ENCODE measurements at places on chromosomes 5 and 9.
A peak's percentile ranks its signal among the peaks of the same experiment; 100 is the strongest.

- no peak for DNase-seq
These were observed 8.8 kb upstream of the TGFBI start for GRCh38 chr5:136020001-136020382.

DNA sequence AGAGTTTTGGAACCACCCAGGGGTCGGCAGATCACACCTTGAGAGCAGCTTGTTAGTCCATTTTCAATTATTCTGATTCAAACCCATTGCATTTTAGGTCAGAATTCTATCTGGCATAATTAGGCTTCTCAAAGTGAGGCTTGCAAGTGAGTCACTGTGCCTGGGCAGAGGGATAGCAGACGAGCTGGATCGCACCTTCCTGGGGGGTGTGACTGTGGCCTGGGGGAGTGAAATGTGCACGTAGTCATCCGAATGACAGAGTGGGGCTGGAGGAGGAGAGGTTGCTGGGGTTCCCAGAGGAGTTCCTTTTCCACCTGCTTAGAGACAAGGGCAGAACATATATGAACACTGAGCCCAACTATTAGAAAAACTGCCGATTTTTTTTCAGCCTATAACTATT is 31.7 kb downstream of the SPACA9 start:
- no peak for DNase-seq

DNA sequence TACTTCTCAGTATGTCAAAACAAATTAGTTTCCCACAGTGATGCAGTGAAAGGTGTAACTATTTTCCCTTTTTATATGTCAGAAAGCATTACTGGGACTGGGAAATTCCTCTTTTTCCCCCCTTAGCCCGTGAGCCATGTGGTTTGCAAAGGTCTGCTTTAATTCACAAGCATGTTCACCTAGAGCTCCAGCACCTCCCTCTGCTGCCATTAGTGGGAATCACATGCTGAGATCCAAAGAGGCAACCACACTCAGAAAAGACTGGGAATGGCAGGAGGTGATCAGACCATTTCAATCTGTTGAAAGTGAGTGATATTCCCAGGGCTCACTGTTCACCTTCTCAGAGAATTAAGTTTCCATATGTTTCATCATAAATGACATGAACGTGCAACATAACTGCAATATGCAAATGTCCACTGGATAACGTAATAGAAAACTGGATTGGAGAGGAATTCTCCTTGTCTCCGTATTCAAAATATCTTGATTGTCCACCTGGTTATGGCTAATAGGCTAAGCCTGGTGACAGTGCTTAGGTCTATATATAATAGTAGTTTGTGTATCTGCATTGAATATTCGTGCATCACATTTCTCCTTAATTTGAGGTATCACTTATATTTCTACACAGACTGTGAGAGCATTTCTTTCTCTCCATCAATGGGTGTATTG is 703.5 kb upstream of the WWC1 start:
- DNase-seq = no peak

DNA sequence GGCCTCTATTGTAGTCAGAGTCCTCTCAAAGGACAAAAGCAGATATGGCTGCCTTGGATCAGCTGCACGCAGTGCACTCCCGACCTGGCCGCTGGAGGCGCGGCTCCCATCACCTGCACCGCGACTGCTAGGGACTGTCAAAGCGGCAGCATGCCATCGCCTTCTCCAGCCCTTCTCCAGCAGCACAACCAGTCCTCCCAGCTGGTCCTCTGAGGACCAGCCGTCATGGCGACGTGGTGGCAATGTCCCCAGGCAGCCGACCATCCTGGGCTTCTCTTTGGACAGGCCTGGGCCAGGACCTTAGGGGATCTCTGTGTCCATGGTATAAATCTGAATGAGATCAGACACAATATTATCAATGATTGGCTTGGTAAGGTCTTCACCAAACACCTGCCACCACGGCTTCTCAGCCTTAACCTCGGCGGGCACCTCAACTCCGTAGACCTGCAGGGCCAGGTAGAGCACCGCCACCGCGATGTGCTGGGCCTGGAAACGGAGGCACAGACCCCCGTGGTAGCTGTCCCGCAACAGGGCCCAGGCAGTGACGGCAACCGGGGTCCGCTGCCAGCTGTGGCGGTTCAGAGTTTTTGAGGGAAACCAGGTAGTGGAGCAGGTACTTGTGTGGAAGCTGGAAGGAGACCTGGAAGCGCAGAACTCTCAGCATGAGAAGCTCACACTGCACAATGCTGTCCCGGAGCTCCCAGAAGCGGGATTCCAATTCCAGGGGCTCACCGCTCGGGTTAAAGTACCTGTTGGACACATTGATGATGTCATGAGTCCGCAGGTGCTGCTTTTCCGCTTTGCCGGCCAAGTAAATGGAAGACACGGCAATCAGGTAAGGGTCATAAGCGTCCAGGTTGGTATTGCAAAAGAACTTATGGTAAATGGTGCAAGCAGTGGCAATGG is 8.5 kb downstream of the DUSP1 start:
- DNase-seq = no peak

DNA sequence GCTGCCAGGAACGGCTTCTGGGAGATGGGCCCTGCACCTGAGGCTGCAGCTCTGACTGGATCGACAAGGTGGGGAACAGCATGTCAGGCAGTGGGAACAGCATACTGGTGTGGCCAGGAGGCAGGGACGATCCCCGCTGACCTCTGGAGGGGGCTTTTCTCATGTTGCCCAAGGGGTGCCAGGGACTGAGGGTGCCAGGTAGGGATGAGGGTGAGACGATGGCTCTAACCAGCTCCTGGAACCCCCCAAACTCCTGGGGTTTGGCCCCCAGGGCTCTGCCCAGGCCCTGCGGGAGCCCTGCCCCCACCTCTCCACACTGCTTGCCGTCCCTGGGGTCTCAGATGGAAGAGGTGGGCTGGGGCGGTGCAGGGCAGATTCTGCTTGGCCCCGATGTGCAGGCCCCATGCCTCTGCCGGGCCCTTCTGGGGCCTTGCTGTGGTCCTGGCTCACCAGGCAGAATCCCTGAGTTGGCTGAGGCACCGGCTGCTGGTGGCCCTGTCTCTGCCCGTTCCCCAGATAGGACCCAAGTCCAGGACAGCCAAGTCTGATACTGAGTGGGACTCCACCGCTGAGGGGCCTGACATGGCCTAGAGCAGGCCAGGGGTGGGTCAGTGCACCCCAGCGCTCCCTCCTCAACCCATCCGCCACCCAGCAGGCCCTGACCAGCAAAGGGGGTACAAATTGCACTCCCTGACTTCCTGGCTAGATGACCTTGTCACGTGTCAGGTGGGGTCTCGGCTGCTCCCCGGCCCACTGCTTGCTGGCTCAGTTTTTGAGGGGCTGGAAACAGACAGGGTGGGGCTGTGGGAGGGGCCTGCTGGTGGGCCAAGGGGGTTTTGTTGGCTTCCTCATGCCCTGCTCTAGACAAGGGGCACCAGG is 28.4 kb upstream of the RNF130 start:
- DNase-seq = no peak

DNA sequence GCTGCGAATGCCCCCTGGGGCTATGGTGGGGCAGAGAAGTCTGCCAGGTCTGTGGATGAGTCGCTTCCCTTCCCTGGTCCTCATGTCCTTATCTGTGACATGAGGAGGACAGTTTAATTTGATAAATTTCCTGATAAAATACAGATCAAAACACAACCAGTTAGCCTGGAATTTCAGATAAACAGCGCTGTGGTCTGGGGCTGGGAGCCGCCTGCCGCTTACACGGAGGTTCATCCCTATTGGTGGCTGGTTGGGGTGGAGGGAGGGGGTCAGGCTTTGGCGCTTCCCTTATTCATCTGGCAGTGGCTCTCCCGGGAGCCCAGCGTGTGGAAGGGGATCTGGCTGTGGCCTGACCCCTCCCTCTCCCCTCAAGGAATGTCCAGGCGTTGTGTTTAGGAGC is 17.9 kb downstream of the CRB2 start:
- DNase-seq = no peak

- no peak for DNase-seq
These were observed 31.7 kb downstream of the HSDL2 start for GRCh38 chr9:112411626-112412027.

DNA sequence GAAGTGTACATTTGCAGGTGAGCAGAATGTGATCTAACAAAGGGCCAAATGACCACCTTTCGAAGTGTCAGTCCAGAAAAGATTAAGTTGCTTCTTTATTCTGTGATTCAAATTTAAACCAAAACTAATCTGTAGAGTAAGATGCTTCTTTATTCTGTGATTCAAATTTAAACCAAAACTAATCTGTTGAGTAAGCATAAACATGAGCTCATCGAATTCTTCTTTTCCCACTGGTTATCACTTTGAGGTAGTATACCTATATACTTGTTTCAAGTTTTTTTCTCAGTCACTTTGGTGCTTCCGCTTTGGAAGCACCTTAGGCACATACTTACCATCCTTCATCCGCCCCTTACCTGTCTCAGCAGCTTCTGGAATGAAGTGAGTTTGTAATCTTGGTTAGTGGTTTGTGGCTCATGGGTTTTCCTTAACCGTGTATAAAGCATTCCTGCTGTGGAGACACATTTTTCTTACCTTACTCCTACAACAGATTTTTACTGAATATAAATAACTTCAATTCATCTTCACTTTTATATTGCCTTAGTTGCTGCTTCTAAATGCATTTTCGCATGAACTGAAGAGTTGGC is 40.7 kb upstream of the CTXN3 start:
- no peak for DNase-seq

DNA sequence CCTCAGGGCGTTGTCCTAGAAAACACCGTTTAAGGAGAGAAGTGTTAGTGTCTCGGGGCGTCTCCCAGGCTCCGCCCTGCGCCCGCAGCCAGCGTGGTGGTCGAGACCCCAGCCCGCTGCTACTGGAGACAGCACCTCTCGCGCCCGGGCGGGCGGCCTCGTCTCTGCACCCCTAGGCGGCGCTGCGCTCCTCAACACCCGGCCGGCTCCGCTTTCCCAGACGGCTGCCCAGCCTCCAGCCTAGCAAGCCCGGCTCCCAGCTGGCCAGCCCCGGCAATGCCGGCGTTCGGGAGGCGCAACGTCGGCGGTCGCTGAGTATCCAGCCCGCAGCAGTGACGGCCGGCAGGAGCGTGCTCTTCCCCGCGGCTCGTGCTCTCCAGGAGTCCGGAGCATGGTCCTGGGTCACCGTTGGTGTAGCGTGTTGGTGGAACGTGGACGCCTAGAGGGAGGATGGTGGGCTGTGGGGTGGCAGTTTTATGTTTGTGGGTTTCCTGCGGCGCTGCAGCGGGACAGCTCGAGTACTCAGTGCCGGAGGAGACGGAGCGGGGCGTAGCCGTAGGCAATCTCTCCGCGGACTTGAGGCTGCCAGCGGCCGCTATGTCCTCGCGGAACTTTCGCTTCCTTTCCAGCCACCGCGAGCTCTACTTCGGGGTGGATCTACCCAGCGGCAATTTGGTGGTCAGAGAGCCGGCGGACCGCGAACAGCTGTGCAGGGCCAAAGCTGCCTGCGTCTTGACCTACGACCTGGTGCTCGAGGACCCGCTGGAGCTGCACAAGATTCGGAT is 536 bp downstream of the PCDHAC1 start:
- DNase-seq = peak; percentile 92

DNA sequence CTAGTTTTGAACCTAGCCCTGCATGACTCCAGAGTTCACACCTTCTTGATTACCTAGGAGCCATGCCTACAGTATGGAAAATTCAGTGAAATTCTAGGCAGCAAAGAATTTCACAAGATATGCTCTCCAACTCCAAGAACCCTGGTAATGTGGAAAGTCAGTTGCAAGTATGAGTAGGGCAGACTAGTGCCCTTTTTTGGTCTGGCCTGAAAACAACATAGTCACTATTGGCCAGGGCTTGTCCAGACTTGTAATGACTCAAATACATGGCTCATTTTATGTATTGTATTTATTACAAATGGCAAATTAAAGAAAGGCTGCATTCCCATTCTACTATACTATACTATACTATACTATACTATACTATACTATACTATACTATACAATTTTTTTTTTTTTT is 160.4 kb downstream of the ESM1 start:
- DNase-seq = no peak

DNA sequence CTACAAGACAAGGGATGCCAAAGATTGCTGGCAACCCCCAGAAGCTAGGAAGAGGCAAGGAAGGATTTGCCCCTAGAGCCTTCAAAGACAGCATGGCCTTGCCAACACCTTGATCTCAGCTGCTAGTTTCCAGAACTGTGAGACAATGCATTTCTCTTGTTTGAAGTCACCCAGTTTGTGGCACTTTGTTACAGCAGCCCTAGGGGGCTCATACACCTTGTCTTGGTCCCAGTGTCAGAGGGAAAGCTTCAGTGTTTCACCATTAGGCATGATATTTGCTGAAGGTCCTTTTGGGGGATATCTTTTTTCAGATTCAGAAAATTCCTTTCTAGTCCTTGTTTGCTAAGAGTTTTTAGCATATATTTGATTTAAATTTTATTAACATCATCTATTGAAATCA is 3.1 kb upstream of the PPIC start:
- no peak for DNase-seq

GRCh38 chr5:101346447-101346846 is 443.4 kb upstream of the ST8SIA4 start:
- DNase-seq = no peak

DNA sequence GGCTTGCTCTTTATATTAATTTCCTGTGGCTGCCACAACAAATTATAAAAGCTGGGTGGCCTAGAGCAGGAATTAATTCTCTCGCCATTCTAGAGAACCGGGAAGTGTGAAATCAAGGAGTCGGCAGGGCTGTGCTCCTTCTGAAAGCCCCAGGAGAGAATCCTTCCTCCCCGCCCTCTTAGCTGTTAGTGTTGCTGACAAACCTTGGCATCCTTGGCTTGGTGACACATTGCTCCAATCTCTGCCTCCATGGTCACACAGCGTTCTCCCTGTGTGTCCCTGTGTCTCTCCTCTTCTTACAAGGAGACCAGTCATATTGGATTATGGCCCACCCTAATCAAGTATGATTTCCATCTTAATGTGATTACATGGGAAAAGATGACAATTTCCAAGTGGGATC is 55.9 kb upstream of the NEURL1B start:
- no peak for DNase-seq

- no peak for DNase-seq
These were observed 44.0 kb downstream of the RASA1 start for GRCh38 chr5:87311405-87312279.

DNA sequence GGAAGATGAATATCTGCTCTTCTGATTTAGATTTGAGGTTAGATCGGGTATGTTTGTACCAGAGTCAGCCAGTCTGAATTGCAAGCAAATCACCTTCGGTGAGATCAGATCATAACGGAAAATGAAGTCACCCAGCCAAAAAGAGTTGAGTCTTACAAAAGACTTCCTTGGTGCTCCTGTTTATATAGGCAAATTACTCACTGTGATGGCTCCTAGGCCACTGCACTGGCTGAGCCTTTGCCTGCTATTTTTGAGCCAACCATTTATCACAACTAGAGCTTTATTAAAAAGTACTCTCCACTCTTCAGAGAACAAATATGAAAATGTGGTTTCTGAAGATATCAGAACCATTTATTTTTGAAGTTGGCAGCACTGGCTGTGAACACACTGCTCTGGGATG is 277.7 kb upstream of the PCSK5 start:
- peak; percentile 46 for DNase-seq

GRCh38 chr9:127181595-127182190 is 59.3 kb upstream of the ANGPTL2 start:
- peak; percentile 32 for DNase-seq

GRCh38 chr9:114968671-114969070 is 38.3 kb upstream of the TNFSF8 start:
- no peak for DNase-seq

Data from aorta (tissue), 5 donors.